Mesothelial cell of epicardium (in vitro differentiated cells): ENCODE measurements at places on chromosomes 5 and 9. TPM values are rescaled to one million over a fixed set of nuclear protein-coding genes. Genes with fewer than 3 reads are reported as not detected.

DNA sequence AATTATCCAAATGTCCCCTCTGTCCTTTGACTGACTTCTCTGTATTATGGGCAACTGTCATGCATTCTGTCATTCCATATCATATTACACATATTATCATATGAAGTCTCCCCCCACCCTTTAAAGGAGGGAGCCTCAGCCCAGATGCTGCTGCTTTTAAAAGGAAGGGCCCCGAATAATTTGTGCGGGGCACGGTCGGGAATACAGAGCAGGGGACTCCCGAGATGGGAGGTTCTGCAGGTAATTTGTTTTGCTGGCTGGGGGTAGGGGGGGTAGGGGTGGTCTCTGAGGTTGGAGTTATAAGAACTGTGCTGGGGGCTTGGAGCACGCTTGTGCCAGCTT, 10.1 kb upstream of the LHX2 start:
- DNase-seq, result no peak

Gene LHX6
- total RNA-seq, result 0.09 TPM in 1 of 3 replicates, not detected in the others

- no peak for DNase-seq
These were observed 83.8 kb upstream of the ERCC6L2 start for GRCh38 chr9:95791695-95792094.

GRCh38 chr5:91272858-91273257, 110.3 kb downstream of the ARRDC3 start:
- DNase-seq, result no peak

GRCh38 chr9:28456861-28457260, 883.6 kb upstream of the C9orf72 start:
- DNase-seq, result no peak

GRCh38 chr5:73917433-73917832, 291.4 kb downstream of the ARHGEF28 start:
- no peak for DNase-seq

DNA sequence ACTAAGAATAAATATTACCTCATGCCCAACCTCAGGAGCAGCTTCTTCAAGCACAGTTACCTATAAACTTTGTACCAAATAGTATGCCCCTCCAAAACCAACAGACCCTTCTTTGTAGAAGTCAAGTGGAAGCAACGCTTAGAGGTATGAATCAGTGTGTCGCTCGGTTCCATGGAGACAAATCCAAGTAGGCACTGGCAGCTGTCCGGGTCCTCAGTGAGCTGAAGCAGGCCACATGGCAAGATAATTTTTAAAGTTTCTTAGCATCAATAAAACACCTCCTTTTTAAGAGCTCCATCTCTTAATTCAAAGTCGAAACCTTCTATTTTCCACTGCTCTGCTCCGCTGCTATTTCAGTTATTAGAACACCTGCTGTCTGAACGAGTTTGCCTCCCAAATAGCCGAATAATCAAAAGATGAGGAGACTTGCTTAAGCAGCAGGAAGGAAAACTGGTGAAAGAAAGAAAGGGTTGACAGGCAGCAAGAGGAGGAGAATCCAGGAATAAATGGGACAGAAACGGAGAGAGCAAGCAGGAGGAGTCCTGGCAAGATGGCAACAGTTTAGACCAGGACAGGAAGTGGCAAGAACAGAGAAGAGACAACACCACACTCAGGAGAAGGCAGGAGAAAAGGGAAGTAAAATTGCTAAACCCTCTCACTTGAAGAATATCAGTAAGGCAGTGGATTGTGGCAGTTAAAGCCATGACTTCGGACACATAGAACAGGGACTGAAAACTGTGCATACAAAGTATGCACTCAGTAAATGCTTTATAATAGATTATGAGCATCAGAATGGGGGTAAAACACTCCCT, 65.0 kb downstream of the PPP2R2B start:
- no peak for DNase-seq

Gene UBE2QL1
- total RNA-seq, result 3.9 to 4.4 TPM (median 4.2 TPM) in 3 replicates

Gene ZFP2
- total RNA-seq, result 3.8 to 4.3 TPM (median 4.0 TPM) in 3 replicates

Gene SLC25A48
- total RNA-seq, result 0.93 to 1.5 TPM (median 1.2 TPM) in 3 replicates

Gene ADAMTS16
- total RNA-seq, result 23.7 to 27.6 TPM (median 24.3 TPM) in 3 replicates

DNA sequence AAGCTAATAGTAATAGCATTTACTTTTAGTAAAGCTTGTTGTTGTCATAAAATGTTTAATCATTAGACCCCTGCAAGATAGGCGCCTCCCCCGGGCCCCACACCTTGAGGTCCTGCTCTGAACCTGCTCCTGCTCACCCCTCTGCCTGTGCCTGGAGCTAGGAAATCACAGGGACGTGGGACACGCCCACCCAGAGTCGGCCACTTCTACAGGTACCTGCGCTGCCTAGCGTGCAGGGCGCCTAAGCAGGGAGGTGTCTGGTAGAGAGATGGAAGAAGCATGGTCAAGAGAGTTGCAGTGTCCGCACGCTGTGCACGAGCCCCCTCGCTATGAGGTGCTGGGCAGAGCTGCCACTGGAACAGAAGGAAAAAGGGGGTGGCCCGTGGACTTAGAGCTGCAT, 52.6 kb downstream of the HINT1 start:
- DNase-seq, result no peak

- DNase-seq, result no peak
These were observed 30.5 kb upstream of the DAB2IP start for GRCh38 chr9:121620777-121621449.

Gene BTNL9
- total RNA-seq, result 0.18 TPM in 1 of 3 replicates, not detected in the others

Gene GBGT1
- total RNA-seq, result 29.1 to 32.8 TPM (median 31.8 TPM) in 3 replicates

DNA sequence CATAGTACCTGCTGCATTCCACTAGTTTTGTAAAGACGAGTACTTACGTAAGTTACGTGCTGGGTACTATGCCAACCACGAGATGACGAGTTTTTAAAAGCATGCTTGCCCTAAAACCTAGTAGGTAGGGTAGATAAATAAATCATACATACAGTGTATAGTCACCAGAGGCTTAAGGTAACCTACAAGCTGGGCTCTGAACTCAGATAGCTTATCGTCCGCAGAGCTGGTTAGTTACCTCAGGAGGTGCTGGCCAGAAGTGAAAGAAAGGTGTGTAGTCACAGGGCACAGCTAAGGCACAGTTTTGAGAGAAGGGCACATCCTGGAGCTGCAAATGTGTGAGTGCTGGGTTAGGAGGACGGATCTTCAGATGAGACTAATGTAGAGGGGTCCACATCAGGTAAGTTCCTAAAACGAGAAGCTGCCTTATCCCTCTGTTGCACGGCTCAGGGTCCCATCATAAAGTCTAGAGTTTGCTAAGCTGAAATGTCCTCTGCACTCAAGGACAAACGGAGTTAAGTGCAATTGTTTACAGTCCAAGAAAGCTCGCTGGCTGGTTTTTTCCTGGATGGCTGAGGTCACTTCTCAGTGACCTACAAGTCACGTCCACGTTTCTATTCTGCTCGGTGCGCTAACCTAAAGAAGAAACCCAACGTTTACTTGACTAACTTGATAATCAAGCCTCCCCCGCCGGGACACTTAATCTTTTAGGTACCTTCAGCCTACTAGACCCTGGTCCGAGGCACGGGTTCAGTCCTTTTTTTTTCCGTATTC, 1.1 kb upstream of the SNX24 start:
- DNase-seq, result no peak

GRCh38 chr5:87115839-87116364, 151.8 kb upstream of the RASA1 start:
- DNase-seq, result no peak

Gene ORM2
- total RNA-seq, result not detected in 3 replicates

- no peak for DNase-seq
These were observed 248.9 kb downstream of the PIK3R1 start for GRCh38 chr5:68464424-68464823.

- DNase-seq, result no peak
These were observed at the start of gene DCANP1 for GRCh38 chr5:135447298-135447929. TSS of gene DCANP1 (minus strand) at chr5:135447348. CDS start at chr5:135447108, 240 bp downstream.

GRCh38 chr9:79572032-79572607, 355 bp downstream of the TLE4 start:
- DNase-seq, result no peak

GRCh38 chr9:86534572-86535258, 180.5 kb upstream of the TUT7 start:
- no peak for DNase-seq

Gene SHOC1
- not detected in 3 replicates for total RNA-seq

DNA sequence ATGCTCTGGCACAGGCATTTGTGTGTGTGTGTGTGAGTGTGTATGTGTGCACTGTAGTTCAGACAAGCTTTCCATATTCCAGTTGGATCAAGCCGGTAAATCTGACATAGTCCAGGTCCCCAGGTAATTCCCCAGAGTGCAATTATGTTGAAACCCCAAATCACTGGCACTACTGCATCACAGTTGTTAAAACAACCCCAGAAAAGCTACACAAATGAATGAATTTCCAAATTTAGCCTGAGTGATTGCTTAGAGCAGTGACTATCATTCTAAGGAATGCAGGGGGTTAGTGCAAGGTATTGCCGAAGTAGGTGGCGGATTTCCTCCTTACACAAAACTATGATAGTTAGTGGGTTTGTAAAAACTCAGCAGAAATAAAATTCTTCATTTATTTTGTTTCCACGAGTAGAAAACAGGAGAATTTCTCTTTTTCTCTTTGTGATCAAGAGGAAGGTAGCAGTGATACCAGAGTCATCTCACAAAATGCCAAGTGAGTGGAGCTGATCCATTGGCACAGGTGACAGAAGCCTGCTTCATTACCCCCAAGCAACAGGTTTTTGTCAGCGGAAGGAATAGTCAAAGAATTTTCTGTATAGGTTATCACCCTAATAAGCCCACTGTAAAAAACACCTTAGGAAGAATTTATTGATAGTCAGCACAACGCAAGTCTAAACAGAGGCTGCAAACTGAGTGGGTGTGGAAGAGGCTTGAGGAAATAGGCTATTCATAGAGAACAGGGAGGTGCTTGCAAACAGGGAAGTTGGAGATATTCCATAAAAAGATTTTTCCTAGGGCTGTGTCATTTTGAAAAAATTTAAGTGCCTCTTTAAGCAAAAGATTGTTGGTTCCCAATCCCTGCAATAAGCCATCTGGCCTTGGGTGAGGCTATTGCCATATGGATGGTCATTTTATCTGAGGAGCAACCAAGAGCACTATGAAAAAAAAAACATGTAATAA, 385.1 kb downstream of the CHSY3 start:
- no peak for DNase-seq

Gene C5orf58
- total RNA-seq, result not detected in 3 replicates

Gene GRK6
- 44.9 to 48.2 TPM (median 45.3 TPM) in 3 replicates for total RNA-seq

GRCh38 chr5:66967826-66968262, 228.8 kb downstream of the CD180 start:
- no peak for DNase-seq

Gene DAPK1
- total RNA-seq, result 239 to 246 TPM (median 240 TPM) in 3 replicates

GRCh38 chr5:178234750-178235587, 2.4 kb upstream of the PHYKPL start:
- peak; percentile 51 for DNase-seq

Gene QRFP
- not detected in 3 replicates for total RNA-seq

Gene TAF11L11
- total RNA-seq, result not detected in 3 replicates

Gene KCNN2
- 17.1 to 19.6 TPM (median 19.1 TPM) in 3 replicates for total RNA-seq

DNA sequence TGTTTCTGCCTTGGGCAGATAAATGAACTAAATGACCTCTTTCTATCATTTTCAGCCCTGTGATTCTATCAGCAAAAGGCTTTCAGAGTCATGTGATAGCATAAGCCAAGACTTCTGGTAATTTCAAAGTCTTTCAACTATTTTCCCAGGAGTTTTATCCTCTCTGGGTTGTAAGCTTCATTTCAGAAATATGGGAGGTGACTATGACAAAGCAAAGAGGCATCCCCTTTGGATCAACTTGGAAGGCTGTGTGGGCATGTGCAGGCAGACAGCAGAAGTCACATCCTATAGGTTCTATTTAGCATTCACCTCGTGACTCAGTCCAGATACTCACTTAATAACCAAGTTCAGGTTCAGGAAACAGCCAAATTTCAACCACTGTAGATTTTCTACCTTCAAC, 149.0 kb upstream of the FST start:
- no peak for DNase-seq

DNA sequence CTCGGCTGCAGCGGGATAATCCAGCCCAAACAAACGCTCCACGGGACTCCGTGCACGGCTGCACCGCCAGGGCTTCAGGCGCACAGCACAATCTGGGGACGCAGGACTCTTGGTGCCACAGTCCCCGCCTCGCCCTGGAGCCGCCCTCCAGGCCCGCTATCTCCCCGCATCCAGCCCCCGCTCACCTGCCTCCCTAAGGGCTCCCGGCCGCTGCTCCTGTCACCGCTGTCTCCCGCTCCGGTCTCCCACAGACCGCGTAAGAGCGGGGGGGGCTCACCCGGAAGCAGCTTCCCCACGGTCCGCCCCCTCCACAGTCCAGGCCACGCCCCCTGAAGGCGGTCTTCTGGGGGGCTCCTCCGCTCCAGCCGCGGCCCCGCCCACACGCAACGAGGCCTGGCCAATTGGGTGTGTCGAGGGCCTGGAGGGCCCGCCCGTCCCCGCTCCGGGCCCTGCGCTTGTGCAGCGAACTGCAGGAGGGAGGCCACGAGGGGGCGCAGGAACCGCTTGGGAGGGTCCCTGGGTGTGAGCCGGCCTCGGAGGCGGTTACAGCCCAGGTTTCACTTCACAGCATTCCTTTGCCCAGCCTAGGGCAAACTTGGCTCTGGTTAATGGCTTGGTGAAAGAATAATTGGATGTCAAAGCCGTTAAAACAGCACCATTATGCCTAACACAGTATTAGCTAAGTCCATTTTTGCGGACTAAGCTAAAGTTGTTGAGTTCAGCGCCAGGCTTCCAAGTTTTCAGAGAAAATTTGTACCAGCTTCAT, at the start of gene ALAD:
Gene ALAD, minus strand, starts transcription at position 258 of the 766 bp plus-strand sequence. CDS start 7,725 bp downstream, outside the sequence.
- peak; percentile 100 for DNase-seq

- no peak for DNase-seq
These were observed 19.4 kb upstream of the LCP2 start for GRCh38 chr5:170316937-170317336.
